ENCODE measurements at places on chromosomes 7 and 10.

DNA sequence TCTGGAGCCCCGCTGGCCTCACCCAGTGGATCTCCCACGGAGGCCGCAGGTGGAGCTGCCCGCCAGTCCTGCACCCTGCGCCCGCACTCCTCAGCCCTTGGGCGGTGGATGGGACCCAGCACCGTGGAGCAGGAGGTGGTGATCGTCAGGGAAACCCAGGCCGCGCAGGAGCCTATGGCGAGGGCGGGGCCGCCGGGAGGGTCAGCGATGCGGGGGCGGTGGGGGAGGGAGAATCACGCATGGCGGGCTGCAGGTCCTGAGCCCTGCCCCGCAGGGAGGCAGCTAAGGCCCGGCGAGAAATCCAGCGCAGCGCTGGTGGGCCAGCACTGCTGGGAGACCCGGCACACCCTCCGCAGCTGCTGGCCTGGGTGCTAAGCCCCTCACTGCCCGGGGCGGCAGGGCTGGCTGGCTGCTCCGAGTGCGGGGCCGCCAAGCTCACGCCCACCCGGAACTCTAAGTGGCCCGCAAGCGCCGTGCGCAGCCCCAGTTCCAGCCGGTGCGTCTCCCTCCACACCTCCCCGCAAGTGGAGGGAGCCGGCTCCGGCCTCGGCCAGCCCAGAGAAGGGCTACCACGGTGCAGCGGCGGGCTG, 524.8 kb upstream of the TPK1 start:
- no peak for DNase-seq

GRCh38 chr7:150377196-150377595, 1.9 kb upstream of the ZNF775 start:
- no peak for DNase-seq

DNA sequence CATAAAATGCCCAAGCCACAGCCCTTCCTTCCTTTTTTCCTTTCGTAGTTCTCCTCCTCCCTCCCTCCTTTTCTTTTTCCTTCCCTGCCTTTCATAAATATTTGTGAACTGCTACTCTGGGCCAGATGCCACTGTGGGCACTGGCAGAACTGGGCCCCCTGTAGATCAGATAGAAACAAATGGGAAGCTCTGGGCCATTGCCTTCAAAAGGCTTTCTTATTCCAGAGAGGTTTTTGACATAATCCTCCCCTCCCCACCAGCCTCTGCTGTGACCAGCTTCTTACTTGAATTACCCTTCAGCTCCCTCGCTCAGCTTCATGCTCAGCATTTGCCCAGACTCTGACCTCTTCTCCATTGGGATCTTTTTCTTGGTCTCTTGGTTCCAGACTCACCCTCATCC, 886.8 kb downstream of the LRMDA start:
- DNase-seq: no peak

GRCh38 chr10:1654247-1654646, 83.1 kb downstream of the ADARB2 start:
- DNase-seq: no peak

DNA sequence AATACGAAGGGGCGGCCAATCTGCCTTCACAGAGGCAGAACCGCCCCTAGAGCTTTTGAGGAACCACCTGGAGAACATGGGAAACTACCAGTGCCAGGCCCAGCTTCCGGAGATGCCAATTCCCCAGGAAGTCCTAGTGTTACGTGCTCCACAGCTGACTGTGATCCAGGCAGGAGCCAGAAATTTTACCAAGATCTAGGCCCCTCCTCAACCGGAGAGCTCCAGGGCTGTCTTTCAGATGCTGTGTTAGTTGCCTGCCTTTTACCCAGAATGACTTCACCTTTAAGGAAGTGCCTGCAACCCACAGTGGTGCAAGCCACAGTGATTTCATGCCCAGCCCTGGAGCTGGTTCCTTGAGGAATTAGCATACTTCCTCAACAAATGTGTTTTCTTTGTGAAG, 62.9 kb downstream of the ELMO1 start:
- no peak for DNase-seq

DNA sequence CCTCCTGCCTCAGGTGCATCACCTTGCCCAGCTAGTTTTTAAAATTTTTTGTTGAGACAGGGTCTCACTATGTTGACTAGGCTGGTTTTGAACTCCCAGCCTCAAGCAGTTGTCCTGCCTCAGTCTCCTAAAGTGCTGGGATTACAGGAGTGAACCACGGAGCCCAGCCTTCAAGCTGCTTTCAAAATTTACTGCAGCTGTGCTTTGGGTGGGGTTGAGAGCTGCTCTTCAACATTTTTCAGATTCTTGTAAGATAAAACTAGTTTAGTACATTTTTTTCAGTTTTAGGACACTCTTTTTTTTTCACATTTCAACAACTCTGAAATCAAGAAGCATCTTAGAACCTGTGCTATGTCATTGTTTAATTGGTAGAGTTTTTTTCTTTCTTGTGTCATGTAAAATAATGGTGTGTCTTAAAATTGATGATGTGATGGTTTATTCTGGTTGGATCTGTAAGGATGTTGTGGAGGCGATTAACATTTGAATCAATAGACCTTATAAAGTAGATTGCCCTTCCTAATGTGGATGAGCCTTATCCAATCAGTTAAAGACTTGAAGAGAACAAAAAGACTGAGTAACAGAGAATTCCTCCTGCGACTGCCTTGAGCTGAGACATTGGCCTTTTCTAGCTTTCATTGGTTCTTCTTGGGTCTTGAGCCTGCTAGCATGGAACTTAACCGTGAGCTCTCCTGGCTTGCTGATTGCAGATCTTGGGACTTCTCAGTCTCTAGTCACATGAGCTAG, 13.5 kb downstream of the PLEKHA8 start:
- DNase-seq: no peak

- no peak for DNase-seq
Observed at GRCh38 chr7:148287538-148287937, 303.0 kb upstream of the C7orf33 start.

DNA sequence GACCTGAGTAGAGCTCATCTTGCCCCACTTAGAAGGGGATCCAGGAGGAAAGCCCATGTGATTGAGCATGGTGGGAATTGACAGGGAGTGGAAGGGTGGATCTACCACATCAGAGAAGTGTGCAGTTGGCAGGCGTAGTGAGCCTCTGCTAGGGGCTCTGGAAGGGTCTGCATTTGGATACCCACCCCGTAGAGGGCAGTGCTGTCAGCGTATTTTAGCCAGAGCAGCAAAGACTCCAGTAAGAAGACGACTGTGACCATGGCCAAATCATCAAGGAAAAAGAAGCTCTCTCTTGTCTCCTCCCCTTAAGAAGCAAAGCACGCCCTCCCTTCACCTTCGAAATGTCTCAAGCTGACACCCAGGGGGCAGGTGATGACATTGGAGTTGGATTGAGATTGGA, 68.8 kb upstream of the INHBA start:
- no peak for DNase-seq

DNA sequence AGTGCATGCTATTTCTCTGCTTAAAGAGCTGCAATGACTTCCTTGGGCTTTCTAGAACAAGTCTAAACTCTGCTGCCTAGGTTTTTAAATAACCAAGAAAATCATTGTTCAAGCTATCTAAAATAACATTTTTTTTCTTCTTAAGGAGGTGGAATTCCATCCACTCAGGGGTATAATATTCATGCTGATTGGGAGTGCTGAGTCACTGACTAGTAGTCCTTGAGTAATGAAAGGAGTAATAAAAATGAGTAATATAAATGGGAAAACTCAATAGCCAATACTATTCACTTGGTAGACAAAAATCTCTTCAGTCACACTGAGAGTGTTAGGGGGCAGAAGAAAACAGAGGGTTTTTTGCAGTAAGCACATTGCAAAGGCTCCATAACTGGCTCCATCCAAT, 72.0 kb downstream of the GFRA1 start:
- no peak for DNase-seq

GRCh38 chr7:115678086-115678982, 352.2 kb downstream of the TFEC start:
- DNase-seq: peak; percentile 13

GRCh38 chr7:122305475-122306319, 1.1 kb upstream of the FEZF1 start:
- DNase-seq: no peak

- DNase-seq: no peak
Observed at GRCh38 chr10:98880971-98881370, 354.7 kb downstream of the HPSE2 start.

GRCh38 chr10:43965033-43965917, 316.6 kb upstream of the ZNF32 start:
- DNase-seq: no peak

GRCh38 chr10:4749271-4749574, 76.8 kb upstream of the AKR1E2 start:
- no peak for DNase-seq

DNA sequence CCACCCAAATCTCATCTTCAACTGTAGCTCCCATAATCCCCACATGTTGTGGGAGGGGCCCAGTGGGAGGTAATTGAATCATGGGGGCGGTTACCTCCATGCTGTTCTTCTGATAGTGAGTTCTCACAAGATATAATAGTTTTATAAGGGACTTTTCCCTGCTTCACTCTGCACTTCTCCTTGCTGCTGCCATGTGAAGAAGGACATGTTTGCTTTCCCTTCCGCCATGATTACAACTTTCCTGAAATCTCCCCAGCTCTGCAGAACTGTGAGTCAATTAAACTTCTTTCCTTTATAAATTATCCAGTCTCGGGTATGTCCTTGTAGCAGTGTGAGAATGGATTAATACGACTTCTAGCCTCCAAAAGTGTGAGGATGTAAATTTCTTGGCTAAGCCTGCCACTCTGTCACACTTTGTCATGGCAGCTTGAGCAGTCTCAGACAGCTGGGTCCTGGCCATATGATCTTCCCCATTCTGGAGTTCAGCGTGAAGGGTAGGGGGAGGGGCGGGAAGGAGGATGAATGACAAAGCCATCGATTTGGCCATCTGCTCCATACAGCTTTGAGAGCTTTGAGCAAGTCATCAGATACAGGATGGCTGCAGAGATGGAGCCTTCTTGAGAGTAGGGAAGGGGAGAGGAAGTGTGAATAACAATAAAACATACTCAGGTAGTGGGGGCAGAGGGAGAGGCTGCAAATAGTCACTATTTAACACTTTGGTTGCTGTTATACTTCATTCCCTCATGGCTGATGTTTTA, 19.1 kb upstream of the INPP5F start:
- no peak for DNase-seq

GRCh38 chr10:12717981-12718707, 283.4 kb downstream of the CCDC3 start:
- DNase-seq: no peak

- no peak for DNase-seq
Observed at GRCh38 chr7:90833443-90833842, 237.3 kb downstream of the CDK14 start.

DNA sequence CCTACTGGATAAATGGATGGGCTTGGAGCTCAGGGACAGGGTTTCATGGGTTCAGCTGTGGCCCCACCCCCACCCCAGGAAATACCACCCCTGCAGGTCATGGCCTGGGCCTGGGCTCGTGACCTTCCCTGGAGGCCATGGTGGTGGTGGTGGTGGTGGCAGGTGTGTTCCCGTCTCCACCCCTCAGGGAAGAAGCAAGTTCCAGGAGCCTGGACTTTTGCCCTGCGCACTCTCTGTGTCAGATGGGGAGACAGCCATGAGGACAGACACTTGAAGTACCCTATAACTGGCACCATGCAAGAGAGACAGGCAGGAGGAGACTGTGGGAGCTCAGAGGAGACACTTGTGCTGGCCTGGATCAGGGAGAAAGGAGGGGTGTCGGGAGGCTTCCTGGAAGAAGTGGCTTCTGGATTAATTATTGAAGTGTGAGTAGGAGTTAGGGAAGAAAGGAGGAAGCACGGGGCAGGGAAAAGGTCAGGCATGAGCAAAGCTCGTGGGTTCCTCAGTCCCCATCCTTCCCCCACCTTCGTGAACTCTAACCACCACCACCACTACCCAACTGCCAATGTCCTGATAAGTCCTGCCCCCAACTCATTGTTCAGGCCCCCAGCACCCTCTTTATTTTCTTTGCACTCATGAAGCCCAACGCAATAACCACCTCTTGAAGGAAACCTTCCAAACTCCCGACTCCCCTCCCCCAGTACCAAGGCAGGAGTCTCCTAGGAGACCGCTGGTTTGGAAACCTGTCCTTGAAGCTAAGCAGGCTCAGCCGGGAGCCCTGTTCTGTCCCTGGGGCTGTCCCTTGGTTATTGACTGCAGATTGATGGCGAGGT, 8.9 kb downstream of the SH2B2 start:
- no peak for DNase-seq

DNA sequence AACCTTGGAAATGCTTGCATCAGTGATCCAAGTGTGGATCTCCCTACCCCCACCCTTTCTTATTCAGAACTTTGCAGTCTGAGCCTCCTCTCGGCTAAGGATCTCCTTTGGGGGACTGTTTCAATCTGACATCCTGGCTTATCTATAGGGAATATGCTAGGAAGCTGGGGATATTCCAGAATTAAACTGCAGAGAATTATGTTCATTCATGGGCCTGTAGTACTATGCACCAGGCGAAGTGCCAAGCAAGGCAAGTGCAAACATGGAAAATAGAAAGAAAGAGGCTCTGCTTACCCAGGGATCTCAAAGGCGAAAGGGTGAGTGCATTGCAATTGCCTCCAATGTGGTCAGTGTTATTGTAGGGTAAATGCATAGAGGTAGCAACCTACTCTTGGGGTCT, 96.5 kb downstream of the CACNB2 start:
- DNase-seq: no peak

- no peak for DNase-seq
Observed at GRCh38 chr7:104160375-104160774, 47.4 kb downstream of the ORC5 start.

- DNase-seq: peak; percentile 88
Observed at GRCh38 chr7:102390697-102391484, 5.3 kb upstream of the PRKRIP1 start.

DNA sequence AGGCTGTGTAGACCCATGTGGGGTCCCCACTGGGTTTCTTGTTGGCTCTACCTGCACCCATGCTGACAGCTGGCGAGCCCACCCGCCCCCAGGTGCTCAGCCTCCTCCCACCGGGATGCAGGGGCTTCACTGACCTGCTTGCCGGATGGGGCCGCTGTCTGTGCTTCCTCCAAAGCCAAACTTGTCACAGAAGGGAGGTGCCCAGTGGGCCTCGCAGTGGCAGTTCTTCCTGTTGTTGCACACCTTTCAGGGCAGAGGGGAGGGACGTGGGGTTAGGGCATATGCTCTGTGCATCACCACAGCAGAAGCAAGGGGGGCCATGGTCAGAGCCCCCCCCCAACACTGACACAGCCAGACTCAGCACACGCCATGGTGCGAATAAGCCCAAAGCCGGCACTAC, 146.5 kb downstream of the FANK1 start:
- no peak for DNase-seq

GRCh38 chr7:16171928-16172327, 249.4 kb downstream of the CRPPA start:
- no peak for DNase-seq

- DNase-seq: no peak
Observed at GRCh38 chr7:99014113-99014985, 129.6 kb downstream of the SMURF1 start.

All from HuH-7 (cell line).